ENCODE measurements at places on chromosomes 13 and 19. TPM values are rescaled to one million over a fixed set of nuclear protein-coding genes. Genes with fewer than 3 reads are reported as not detected.

The CADM4 gene
- 3.5 TPM for total RNA-seq

The NMRK2 gene
- total RNA-seq: not detected

The KL gene
- 3.7 TPM for total RNA-seq

The C19orf67 gene
- not detected for total RNA-seq

DNA sequence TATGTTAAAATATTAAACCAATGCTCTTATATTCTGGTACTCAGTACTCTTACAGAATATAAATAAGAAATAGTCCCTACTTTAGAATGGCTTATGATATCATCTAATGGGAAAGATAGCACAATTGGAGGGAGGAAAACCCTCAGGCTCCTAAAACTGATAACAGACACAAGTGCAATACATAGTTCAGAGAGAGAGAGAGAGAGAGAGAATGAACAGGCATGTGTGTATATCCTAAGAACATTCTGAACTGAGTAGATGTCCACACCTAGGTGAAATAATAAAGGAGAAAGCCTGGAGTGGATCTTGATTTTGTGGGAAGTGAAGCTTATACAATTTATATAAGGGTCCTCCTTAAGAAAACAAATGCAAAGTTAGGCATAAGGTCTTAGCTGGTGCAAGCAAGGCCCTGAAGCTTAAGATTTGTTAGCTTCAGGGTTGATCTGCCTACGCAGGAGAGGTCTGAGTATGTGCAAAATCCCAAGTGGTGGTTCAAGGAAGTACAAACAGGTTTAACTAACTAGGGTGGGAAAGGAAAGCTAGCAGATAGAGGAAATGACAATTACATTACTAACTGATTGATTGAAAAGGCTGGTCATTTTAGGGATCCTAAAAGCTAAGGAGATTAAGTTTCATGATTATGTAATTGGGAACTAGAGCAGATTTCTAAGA is 53.3 kb downstream of the SOX21 start:
- no peak for DNase-seq

GRCh38 chr19:15194938-15195337 is 5.9 kb downstream of the NOTCH3 start:
- no peak for DNase-seq

GRCh38 chr13:50255639-50256038 is 240.4 kb downstream of the KCNRG start:
- no peak for DNase-seq

DNA sequence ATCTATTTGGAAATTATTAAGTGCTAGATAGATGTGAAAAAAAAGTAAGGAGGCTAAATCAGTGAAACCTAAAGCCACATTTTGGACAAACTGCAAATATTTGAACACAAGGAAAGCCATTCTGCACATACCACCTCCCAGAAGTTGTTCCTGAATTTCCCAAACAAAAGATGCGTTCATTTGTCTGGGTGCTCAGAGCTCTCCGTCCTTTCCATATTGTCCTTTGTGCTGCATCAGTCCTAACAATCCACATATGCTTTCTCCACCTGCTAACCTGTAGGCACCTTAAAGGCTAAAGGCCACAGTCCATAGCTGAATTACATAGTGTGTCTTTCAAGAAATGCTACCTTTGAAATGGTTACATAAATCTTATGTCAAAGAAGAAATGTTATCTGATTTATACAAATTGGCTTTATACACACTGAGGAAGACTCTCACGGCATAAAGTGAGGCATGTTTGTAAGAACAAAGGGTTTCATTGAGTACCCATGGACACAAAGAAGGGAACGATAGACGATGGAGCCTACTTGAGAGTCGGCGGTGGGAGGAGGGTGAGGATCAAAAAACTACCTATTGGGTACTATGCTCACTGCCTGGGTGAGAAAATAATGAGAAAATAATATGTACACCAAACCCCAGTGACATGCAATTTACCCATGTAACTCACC is 182.0 kb downstream of the RGCC start:
- no peak for DNase-seq
